ENCODE measurements at places on chromosomes 7 and 10.

- no peak for DNase-seq
These were observed 1.7 kb downstream of the CXCL12 start for GRCh38 chr10:44382981-44383748.

GRCh38 chr10:96188421-96188820, 58.3 kb downstream of the ZNF518A start:
- no peak for DNase-seq

DNA sequence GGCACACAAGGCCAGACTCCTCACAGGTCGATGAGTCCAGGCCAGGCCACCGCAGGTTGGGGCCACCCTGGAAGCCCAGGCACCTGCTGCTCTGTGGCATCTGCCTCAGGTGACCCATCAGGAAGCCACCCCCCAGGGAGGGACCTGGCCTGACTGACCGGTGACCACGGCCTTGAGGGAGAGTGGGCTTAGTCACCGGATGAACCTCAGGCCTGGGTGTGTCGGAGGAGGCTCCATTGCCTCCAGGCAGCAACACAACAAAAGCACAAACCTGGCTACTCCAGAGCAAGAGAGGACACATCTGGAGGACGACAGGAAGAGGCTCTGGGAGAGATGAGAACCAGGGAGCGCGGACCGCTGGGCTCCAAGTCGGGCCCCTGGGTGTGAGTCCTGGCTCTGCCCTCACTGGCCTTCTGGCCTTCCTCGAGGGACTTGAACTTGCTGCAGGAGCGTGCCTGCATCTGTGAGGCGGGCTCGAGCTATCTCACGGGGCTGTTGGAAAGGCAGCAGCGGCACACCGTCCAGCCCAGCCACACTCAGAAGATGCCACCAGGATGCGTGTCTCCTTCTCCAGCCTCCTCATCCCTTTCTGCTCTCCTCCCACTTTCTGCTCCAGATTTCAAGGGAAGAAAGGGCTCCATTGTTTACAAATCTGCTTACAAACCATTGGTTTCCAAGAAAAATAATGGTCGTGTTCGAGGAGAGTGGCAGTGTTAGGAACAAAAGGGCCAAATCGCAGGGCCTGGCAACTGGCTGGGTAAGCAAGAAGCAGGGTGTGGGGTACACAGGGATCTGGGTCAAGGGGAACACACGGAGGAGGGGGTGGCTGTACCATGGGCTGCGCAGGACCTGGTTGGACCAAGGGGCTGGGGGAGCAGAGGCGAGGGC, 152.9 kb downstream of the ADAM12 start:
- DNase-seq = no peak

DNA sequence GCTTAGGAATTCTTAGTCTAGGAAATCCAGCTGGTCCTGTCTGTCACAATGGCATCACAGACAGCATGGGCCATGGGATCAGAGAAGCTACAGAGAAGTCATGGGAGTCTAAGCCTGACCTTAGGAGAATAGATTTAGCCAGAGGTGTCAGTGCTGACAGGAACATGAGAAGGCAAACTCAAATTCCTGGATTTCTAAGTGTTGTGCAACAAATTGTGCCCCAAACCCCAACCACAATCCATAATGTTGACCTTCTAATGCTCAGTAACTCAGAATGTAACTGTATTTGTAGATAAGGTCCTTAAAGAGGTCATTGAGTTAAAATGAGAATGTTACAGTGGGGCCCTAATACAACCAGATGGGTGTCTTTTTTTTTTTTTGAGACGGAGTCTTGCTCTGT, 95.9 kb upstream of the RHOBTB1 start:
- no peak for DNase-seq

DNA sequence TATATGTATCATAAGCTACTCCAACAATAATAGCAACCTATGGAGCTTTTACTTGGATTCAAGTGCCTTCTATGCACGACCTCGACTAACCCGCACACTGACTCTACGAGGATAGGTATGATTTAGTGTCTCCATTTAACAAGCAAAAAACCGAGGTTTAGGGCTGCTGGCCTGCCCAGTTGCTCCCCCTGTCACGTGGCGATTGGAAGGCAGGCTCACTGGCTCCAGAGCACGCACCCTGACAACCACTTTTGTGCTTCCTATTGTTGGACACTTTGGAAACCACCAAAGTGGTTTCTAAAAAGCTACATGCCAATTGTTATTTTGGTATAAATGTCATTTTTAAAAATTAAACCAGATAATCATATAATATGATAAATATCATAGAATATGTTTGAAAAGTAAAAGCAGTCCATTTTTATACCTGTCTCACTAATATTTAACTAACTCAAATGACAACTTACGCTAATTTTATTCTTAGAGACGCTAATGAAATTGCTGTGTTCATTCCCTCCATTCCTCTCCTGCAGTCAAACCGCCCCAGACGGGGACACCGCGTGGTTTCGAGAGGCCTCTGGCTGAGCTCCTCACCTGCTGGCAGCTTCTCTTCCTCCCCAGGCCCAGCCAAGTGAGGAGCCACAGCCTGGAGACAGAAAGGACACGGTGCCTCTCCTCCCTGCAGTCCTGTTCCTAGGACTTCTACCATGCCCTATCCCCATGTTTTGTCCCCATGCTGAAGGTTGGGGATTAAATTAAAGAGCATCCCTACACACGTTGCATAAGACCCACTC, 22.2 kb upstream of the RHEB start:
- no peak for DNase-seq

DNA sequence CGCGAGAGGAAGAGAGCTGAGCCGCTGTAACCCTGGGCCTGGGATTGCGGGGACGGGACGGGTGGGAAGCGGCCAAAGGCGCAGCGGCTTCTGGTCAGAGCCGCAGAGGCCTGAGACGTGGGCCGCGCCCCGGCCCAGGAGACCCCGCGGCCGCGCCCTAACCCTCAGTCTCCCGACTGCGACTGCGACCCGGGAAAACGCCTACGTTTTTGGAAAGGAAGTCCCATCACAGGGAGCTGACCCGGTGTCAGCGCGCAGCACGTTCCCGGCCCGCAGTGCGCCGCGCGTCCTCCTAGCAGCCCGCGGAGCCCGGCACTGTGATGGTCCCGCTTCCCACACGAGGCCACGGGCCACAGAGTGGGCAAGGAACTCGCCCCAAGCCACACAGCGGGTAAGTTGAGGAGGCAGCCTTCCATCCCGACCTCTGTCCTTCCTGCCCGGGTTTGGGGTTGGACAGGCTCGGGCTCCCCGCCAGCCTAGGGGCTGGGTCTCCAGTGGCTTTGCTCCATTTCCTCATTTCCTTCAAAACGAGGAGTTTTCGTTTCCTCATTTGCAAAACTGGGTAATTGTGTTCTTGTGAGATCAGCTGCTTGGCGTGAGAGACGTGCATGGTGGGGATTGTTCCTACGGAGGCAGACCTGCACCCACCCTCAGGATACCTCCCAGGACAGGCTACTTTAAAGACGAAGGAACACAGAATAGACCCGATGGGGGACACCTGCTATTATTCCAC, 1.2 kb downstream of the GPNMB start:
- no peak for DNase-seq

DNA sequence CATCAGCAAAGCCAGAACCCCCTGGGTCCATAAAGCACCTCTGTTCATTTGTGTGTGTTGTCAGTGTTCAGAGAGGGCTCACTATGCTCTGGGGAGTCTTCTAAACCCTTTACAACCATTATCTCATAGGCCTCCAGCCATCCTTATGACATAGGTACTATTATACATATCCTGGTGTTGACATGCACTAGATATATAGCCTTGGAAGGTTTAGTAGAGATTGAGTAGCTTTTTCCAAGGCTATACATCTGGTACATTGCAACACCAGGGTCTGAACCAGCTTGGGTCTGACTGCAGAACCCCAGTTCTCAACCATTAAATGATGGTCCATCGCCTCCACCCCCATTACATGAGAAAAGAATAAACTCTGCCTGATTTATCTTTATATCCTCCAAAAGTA, 253.6 kb upstream of the MKLN1 start:
- DNase-seq = no peak

DNA sequence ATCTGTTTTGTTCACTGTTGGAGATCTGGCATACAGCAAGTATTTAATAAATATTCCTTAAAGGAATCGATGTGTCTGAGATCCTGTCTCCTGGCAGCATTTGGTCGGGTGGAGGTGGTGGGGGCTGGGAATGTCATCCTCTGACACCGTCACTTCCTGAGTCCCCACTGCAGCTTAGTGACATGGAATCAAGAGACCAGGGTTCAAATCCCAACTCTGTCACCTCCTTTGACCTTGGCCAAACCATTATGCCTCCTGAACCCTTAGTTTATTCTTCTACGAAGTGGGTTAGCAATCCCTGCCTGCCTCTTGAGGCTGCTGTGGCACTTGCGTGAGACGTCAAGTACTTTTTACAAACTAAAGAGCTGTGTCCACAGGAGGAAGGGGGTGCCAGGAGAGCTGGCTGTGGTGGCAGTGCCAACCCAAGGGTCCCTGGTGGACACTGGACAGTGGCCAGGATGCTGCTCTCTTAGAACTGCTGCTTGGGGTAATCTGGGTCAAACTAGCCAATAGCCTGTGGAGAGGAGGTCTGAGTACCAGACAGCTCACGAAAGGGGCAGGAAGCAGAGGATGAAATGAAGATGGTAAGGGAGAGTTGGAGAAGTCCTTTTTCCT, 8.0 kb upstream of the ZMIZ1 start:
- DNase-seq = no peak

DNA sequence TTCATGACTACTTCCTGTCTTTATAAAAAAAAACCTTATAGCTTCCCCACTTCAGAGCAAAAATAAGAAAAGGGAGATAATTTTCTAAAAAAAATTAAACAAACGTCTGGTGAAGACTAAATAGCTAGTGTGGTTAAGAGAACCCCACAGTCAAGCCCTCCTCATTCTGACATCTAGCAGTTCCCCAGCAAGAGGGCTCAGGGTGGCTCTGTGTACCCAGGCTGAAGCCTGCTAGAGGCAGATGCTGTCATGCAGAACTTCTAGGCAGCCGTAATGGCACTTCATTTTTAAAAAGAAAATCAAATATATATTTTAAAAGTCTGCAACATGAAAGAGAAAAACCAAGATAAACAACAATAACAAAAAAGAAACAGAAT, 223.1 kb upstream of the KLF14 start:
- DNase-seq = no peak

GRCh38 chr7:140621401-140622021, 19.1 kb downstream of the DENND2A start:
- DNase-seq = no peak

GRCh38 chr7:128391805-128392204, 18.0 kb downstream of the IMPDH1 start:
- no peak for DNase-seq

GRCh38 chr7:99446096-99446495, 7.4 kb downstream of the CPSF4 start:
- DNase-seq = no peak

- DNase-seq = no peak
These were observed 692.8 kb upstream of the LRRN3 start for GRCh38 chr7:110397927-110398660.

DNA sequence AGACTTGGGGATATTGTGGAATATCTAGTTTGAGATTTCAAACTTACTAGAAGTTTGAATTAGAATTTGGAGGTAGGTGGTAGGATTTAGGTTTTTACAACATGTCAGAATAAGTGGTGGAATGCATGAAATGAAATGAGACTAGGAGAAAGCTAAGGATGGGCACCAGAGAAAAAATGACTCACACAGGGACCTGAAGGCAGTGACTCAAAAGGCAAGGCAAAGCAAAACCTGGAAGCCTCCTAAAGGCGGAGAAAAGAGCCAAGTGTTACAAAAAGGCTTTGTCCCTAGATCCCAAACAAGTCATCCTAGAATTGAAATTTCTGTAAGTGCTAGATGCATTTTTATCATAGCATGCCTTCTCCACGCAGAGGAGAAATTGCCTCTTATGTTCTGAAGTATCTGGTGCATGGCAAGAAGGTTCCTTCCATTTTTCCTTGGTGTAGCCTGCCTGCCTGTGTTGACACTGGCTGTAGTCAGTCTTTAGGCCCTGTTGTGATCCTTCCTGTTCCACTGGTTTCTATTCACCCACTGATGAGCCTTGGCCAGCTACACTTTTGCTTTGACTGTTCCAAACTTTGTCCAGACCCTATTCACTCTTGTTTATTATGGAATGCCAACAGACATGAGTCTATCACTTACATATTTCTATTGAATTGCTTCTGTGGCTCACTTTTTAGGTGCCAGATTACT, 109.3 kb downstream of the ETV1 start:
- no peak for DNase-seq

DNA sequence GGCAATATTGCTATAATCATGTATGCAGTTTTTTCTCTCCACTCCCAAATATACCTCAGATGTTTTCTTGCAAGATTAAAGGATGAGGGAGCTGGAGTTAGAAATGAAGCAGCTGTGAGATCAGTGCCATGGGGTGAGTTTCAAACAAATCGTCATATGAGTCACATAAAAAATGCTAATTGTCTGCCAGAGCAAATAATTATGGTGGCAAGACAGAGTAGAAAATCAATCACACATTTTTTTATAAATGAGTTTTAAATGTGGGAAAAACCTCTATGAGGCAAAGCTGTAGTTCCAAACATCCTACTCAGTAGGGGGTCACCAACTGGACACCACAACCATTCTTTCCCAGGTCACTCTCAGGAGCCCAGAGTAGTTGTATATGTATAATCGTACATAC, 55.3 kb downstream of the CH25H start:
- DNase-seq = no peak

DNA sequence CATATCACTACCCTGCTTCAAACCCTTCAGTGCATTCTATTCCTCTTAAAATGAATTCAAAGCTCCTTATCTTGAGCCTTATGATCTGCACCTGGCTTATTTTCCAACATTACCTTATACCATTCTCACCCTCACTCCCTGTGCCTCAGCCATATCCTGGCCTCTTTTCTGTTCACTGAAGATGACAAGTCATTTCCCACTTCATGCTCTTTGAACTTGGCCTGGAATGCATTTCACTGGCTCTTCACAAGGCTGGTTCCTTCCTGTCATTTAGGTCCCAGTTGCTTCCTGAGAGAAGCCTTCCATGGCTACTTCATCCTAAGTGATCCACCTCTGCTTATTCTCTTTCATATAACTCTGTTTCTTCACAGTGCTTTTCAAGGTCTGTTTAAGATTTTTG, 3.2 kb upstream of the LIPF start:
- no peak for DNase-seq

GRCh38 chr10:69498711-69499471, 47.6 kb downstream of the TSPAN15 start:
- no peak for DNase-seq

DNA sequence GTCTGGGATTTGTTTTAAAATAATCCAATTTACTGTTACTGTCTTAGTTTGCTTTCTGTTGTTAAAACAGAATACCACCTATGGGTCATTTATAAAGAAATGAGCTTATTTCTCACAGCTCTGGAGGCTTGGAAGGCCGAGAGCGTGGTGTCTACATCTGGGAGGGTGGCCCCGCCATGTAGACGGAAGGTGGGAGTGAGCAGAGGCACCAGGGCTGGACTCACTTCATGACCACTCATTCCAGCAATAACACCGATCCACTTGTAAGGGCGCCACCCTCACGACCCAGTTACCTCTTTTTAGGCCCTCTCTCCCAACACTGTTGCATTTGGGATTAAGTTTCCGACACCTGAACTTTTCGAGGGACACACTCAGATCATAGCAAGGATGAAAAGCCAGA, 36.2 kb upstream of the CFAP46 start:
- DNase-seq = no peak
